NB4 (cell line): ENCODE measurements at places on chromosomes 7 and 10.

- peak; percentile 99 for DNase-seq
These were observed 50.9 kb downstream of the INPP5A start for GRCh38 chr10:132588301-132589013.

GRCh38 chr7:47419471-47419870 is 162.4 kb downstream of the TNS3 start:
- DNase-seq, result peak; percentile 24

DNA sequence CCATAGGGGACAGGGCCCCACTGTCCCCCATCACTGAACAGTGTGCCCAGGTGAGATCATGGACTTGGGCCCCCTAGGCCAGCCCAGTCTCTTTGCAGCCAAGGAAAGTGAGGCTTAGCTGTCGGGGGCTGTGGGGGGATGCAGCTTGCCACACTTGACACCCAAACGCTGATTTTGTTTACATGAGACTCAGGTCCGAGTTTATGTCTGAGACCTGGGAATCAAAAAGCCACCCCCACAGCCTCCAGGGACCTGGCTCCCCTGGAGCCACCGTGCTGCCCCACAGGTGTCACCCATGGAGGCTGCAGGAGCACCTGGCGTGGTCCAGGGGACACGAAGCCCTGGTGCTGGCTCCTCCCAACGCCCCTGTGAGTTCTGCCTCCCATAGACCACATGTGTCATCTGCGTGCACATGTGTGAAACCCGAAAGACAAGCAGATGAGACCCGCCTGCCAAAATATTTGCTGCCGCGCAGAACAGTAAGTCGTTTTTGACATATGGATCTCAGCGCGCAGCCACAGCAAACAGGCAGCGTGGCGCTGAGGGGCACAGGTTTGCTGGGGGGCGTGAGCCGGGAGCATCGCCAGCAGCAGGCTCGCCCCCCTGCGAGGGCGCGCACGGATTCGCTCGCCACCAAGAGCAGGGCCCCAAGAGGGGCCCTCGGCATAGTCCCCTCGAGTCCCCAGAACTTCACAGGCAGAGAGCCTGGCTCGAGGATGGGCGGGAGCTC is 112.3 kb downstream of the LHPP start:
- no peak for DNase-seq

DNA sequence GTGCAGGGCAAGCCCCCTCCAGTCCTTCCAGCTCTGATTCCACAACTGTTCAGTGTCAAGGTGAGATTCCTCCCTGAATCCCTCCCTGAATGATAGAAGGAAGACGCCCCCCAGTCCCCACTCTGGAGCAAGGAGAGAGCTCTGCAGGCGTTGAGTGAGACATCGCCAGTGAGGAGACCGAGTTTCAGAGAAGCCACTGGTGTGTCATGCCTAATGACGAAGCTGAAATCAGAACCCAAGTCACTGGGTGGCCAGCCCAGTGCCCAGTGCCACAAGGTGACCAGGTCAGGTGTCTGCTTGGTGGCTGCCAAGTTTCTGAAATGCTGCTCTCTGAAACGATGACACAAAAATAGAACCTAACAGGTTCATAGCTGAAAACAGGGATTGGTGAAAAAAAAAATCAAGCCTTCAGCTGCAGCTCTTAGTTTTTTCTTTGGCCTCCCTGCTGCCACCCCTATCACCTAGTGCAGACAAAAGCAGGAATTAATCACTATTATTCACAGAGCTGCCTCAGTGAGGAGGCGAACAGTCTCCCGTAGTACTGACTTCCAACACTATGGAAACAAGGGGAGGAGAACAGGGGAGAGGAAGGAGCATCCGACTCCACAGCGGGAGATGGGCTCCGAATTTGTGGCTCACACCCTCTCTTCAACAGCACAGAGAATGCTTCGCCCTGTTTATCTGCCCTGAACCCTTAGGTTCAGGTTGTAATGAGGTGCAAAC is 153.5 kb downstream of the ARHGAP12 start:
- no peak for DNase-seq

DNA sequence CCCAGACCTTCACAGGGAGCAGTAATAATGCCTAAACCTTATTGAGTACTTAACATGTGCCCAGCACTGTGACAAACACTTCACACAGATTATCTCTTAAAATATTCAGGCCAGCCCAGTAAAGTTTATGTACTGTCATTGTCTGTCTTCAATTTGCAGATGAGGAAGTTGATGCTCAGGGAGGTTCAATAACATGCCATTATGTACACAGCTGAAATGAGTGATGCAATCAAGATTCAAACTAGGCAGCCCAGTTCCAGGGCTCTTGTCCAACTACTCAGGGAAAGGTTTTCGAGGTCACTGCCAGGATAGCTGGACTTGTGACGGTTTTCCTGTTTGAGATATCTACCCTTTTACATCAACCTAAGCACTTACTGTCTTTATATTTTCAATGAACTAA is 56.1 kb downstream of the AUTS2 start:
- DNase-seq, result peak; percentile 89

DNA sequence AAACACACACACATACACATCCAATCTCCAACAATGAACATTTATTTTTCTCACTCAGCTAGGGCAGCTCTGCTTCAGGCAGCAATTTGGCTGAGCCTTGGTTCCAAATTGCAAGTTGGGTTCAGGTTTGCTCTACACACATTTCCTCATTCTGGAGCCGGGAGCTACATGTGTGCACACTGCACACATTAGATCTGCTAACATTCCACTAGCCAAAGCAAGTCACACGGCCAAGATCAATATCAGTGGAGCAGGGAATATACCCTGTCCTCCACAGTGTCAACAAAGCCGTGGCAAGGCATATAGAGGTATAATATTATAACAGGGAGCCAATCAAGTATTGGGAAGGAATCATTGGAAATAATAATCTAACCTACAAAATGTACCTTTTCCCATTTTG is 57.5 kb upstream of the PPP1R3C start:
- DNase-seq, result no peak

DNA sequence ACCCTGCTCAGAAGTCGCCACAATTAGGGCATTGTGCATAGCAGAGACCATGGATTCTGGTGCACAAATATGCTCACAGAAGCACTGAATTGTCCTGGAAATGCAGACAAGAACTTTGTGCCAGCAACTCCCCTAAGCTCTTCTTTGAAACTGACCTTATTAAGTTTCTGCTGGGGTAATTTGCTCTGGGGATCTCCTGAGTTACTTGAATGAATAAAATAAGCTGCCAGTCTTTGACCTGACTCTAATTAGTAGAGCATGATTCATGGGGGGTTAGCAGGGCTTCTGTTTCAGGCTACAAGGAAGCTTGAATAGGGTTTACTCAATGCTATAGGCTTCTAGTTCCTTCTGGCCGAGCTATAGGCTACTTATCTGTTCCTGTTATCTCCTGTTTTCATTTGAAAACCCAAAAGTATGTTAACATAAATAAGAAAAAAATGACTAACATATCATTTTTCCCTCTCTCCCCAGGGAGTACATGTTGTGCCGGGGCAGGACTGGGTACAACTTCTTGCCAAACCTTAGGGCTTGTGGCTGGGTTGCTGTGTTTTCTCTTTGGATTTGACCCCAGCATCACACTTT is 169.0 kb upstream of the TMEM229A start:
- DNase-seq, result no peak

DNA sequence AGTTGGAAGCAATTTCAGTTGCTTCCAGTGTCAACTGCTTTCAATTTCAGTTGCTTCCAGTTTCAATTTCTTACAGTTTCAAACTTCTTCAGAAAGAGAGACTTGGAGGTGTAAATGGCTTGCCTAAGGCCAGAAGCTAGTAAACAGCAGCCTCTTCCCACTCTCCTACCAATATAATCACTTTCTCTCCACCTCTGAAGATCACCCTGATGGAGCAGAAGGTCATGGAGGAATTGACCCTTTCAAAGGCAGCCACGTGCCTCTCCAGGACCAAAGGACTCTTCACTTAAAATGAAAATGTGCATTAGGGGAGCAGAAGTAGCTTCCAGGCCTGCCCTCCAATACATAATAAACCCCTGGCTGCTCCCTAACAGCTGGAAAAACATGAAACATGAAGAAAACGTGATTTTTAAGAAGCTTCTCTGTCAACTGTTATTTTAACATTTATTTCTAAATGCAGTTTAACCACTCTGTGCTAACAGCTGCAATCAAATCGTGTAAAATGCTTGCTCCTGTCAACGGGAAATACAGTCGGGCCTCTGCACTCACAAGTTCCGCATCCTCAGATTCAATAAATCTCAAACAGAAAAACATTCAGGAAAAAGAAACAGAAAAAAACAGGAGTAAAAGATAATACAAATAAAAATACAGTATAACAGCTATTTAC is 1020.6 kb downstream of the XPNPEP1 start:
- DNase-seq, result no peak

GRCh38 chr7:11950281-11950680 is 118.3 kb upstream of the THSD7A start:
- DNase-seq, result no peak

GRCh38 chr10:80315391-80315790 is 25.9 kb upstream of the MAT1A start:
- DNase-seq, result no peak

GRCh38 chr7:99128076-99128950 is 15.6 kb downstream of the SMURF1 start:
- DNase-seq, result no peak

DNA sequence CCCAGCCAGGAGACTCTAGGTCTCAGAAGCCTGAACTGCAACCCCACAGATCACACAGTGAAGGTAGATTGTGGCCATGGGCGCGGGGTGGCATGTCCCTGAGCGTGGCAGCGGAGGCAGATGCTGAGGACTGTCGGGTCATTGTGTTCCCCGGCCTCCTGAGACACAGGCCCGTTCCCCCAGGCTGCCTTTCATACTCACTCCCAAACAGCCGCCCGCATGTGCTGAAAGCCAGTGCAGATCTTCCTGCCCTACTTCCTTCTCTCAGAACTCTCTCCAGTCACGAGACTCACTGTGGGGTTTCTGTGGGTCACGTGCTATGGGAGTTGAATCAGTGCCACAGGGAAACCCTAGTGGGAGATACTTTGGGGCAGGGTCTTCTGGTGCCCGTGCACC is 48.0 kb downstream of the ZNF467 start:
- no peak for DNase-seq

- no peak for DNase-seq
These were observed 242.0 kb downstream of the AUTS2 start for GRCh38 chr7:69840248-69840647.

- DNase-seq, result no peak
These were observed 195.0 kb downstream of the RELN start for GRCh38 chr7:103794424-103794823.

- DNase-seq, result no peak
These were observed 19.3 kb downstream of the CACNB2 start for GRCh38 chr10:18159557-18159956.

GRCh38 chr7:158445421-158446175 is 142.0 kb downstream of the PTPRN2 start:
- DNase-seq, result no peak

DNA sequence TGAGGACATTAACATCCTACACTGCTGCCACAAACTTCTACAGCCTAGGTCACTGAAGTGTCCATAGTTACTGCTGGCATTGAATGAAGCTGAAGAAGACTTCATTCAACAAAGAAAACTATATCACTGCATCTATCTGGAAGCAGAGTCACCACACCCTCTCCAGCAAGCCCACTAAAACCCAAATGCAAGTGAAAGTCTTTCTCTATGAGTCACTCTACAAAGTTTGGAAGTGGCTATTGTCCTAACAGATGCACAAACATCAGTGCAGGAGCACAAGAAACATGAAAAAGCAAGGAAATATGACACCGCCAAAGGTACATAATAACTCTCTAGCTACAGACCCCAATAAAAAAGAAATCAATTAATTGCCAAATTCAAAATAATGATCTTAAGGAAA is 43.5 kb upstream of the CAMK2B start:
- no peak for DNase-seq

DNA sequence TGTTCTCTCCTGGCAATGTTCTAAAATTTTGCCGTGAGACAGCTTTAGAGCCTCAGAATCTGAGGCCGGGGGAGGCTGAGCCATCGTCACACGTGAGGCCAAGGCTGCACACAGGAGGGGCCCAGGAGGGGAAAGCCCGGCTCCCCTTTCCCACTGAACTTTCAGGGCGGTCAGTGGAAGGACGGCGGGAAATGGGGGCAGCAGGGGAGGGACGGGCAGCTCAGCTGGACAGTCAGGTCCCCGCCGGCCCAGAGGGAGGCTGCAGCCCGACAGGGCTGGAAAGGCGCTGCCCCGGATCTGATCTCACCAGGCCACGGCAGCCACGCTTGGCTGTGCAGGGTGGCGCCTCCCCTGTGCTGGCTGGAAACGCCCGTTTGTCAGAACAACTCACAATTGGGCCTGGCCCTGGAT is 43.3 kb upstream of the ADGRA1 start:
- no peak for DNase-seq

DNA sequence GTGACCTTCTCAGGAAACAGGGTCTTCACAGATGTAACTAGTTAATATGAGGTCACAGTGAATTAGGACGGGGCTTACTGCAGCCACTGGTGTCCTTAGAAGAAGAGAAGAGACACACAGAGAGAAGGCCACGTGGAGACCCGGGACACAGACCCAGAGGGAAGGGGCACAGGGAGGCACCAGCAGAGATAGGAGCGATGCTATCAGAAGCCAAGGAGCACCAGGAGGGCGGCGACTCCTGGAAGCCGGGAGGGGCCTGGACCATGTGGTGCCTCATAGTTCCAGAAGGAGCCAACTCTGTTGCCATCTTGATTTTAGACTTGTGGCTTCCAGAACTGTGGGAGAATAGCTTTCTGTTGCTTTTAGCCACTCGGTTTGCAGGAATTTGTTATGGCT is 505.9 kb downstream of the TCERG1L start:
- no peak for DNase-seq

DNA sequence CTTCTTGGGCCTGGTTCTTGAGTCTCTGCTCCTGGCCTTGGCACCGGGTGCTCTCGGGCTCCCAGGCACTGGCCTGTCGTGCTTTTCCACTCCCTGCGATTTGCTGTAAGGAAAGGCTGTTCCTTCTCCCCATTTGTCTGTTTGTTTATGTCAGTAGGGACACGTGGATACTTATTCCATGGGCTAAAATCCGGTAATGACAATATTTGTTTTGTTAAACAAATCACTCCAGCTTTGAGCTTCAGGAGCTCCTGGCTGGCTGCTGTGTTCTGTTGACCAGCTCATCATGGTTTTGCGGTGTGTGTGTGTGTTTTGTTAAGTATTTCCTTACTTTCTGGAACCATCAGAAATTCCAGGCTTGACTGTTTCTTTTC is 17.5 kb upstream of the JAKMIP3 start:
- no peak for DNase-seq
